Hematopoietic multipotent progenitor cell (in vitro differentiated cells): ENCODE measurements at places on chromosomes 16 and 17.

DNA sequence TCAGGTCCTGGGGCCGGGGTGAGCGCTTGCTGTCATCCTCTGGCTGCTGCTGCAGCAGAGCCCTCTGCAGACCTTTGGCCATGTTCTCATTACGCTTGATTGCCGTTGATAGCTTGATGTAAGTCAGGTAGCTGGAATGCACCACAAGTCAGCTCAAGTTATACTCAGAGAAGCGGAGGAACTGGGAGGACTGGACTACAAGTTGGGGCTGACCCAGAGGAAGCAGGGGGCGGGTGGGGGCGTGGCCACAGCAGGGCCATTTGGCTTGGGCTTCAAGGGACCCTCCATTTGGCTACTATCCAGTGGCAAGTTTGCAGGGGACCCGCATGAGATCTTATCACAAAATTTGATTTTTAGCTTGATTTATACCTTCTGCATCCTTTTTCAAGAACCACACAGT lies 19.0 kb upstream of the EVPL start:
- DNase-seq, result no peak

GRCh38 chr17:45436161-45436560 lies 3.5 kb upstream of the ARHGAP27 start:
- DNase-seq, result no peak

GRCh38 chr17:31527606-31528005 lies 136.1 kb downstream of the RAB11FIP4 start:
- DNase-seq, result no peak

DNA sequence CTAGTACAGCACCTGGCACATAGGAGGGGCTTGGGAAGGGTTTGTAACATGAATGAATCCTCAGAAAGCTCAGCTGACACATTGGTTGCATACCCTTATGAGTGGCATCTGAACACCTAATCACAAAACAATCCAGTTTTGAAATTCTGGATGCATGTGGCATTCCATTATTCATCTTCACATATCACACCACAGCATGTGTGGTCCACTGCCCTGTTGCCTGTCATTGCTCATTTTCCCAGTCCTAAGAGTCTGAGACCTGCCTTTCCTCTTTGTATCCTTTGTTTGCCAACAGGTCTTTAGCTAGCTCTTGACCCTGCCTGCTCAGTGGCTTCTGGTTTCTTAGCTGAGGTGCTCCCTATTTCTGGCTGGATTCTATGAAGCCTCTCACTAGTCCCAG lies 170.8 kb upstream of the ASIC2 start:
- no peak for DNase-seq

- no peak for DNase-seq
These were observed 3.2 kb upstream of the SNN start for GRCh38 chr16:11665071-11665491.

DNA sequence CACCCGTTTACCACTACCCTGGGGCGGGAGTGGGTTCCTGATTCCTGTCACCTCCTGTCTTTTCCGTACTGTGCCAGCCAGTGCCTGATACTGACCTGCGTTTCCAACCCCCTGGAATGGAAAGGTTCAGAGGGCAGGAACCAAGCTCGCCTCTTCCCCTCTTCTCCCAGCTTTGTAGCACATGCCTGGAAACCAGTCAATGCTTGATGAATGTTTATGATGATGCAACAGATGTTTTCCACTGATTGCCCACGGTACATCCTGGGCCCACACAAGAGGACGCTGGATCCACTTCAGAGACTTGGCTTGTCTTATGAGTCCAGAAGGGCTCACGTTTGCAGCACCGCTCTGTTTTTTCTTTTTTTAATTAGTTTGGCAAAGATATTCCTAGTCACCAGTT lies 262.0 kb downstream of the CPPED1 start:
- DNase-seq, result no peak

DNA sequence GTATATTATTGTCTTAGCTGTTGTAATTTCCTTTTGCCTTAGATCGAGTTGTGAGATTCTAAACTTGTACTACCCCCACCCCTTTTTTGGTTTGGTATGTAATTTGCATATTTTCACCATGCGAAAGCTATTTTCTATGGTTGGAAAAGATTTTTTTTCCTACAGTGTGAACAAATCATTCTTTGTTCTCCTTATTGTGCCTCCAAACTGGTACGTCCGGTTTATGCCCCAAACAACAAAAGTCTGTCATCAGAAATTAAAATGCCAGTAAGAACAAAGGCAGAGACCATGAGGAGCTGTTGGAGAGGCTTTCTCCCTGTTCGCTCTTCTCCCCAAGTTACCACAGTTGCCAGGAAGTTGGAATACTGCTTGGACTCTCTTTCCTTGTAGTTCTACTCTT lies 66.1 kb downstream of the BCAS3 start:
- DNase-seq, result no peak

GRCh38 chr16:85483424-85483823 lies 129.7 kb upstream of the GSE1 start:
- no peak for DNase-seq

DNA sequence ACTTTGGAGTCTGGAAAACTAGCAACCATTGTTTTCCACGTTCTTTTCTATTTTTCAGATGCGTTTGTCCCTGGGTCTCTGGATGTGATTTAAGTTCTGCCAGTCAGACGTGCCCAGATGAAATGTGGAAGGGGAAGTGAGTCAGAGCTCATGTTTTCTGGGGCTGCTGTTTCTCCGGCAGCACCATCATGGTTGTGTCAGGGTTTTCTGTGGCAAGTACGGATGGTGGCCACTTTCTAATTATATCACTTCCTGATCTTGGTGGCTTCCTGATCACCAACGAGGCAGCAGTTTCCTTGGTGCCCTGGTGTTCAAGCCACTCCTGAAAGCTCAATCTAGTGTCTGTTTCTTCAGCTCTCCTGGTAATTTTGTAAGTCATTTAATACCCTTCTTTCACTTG lies 31.4 kb upstream of the PMFBP1 start:
- DNase-seq, result peak; percentile 73

GRCh38 chr17:79838522-79839274 lies 542 bp downstream of the CBX4 start:
- DNase-seq, result no peak

- DNase-seq, result no peak
These were observed 132.0 kb downstream of the COPRS start for GRCh38 chr17:31726980-31727427.

DNA sequence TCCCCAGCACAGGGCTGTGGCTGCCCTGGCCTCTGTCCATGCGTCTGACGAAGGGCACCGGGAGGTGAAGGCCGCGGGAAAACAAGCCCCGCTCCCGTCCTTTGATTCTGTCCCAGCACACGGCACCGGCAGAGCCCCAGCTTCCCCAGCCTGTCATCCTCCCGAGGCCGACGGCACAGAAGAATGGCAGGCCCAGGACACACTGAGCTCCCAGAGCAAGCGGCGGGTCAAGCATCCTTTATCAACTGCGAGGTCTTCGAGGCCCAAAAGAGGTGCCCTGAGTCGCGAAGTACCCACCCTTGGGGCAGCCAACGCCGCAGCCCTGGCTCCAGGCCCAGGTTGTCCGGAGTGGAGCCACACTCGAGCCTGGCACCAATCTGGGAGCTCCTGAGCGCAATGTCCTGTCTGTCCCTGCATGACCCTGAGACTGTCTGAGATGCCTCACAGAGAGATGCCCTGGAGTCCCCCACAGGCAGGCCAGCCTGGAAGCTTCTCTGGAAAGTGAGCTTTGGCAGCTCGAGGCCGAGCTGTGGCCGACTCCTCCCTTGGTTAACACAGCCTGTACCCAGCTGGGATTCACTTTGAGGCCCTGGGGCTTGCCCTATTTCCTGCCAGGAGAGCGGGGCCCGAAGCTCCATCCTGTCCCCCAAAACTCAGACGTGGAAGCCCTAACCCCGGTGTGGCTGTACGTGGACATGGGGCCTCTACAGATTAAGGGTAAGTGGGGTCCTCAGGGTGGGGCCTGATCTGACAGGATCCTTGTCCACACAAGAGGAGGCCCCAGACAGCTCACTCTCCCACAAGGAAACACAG lies 23.3 kb downstream of the SLC7A5 start:
- no peak for DNase-seq

DNA sequence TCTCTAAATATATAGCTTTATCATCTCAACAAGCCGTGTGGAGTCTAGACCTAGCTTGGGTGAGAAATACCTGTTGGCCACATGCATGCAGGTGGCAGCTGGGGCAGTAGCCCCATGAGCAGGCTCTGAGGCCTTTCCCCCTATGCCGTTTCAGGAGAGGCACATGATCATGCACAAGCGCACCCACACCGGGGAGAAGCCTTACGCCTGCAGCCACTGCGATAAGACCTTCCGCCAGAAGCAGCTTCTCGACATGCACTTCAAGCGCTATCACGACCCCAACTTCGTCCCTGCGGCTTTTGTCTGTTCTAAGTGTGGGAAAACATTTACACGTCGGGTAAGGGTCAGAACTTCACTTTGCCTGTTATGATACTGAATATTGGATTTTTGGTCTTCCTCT lies 16.7 kb upstream of the CARMIL2 start:
- no peak for DNase-seq

GRCh38 chr17:63479495-63480184 lies 2.8 kb downstream of the ACE start:
- DNase-seq, result no peak

GRCh38 chr17:60354223-60354622 lies 37.7 kb downstream of the USP32 start:
- DNase-seq, result no peak

- DNase-seq, result no peak
These were observed 358.7 kb downstream of the SLC39A11 start for GRCh38 chr17:72733619-72734282.

- no peak for DNase-seq
These were observed 4.9 kb downstream of the DNAH3 start for GRCh38 chr16:21145738-21146137.

GRCh38 chr16:12387786-12388185 lies 411.3 kb downstream of the SNX29 start:
- no peak for DNase-seq

GRCh38 chr16:64469906-64470702 lies 651.8 kb downstream of the CDH11 start:
- DNase-seq, result no peak

DNA sequence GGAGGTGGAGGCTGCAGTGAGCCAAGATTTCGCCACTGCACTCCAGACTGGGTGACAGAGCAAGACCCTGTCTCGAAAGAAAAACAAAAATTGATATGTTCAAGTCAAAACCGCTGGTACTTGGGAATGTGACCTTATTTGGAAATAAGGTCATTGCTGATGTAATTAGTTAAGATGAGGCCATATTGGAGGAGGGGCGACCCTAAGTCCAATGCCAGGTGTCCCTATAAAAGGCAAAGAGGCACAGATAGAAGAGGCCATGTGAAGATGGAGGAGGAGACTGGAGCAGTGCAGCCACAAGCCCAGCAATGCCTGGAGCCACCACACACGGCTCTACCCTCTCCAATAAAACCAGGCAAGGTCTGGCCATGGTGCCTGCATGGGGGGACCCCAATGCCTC lies 50.8 kb upstream of the JPH3 start:
- no peak for DNase-seq

DNA sequence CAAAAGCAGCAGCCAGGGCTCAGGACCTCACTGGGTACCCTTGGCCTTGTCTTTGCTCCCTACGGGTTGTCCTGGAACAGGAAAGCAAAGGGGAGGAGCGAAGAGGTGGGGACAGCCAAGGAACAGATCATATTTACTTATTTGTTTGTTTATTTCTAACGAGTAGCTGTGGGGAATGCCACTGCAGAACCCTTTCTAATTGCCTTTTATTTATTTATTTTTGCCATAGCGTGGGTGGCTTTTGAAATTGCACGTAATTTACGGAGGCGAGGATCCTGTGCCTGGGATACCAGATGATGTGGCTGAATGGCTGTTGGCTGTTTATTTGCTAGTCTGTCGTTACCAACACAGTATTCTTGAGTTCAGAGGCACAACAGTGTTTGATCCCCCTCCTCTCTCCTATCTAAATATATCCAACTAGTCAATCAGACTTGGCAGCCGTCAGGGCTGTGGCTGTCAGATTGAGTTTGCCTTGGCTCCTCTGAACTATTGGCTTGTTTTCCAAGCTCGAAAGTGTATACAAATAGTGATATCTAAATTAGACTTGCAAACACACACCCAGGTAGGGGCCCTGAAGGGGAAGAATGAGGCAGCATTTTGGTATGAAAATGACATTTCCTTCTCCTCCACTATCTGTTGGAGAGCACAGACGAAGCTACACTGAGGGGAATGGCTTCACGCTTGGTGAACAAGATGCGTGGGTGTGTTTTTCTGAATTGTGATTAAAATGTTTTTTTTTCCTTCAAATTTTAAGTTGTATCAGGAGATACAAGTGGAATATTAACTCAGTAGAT lies 110.4 kb downstream of the MSI2 start:
- no peak for DNase-seq

GRCh38 chr17:76078860-76079534 lies at the start of gene ZACN:
Gene ZACN (plus strand): TSS chr17:76079182. CDS start chr17:76079265, 83 bp downstream.
- DNase-seq, result no peak

DNA sequence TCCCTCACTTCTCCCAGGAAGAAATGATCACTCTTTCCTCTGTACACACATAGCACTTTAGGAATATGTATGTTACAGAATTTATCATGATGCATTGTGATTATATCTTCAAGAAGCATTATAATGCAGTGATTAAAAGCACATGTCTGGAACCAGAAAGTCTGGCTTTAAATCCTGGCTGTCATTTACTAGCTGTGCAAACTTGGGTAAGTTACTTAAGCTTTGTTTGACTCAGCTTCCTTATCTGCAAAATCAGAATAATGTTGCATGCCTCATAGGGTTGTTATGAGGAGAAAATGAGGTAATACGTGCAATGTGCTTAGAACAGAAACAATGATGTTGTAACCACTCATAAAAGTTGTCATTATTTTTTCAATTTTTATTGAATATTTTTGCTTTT lies 156.3 kb upstream of the ZKSCAN2 start:
- no peak for DNase-seq

GRCh38 chr17:39704821-39705551 lies 5.1 kb downstream of the ERBB2 start:
- no peak for DNase-seq

GRCh38 chr17:62627904-62628633 lies 599 bp downstream of the MRC2 start:
- peak; percentile 40 for DNase-seq

DNA sequence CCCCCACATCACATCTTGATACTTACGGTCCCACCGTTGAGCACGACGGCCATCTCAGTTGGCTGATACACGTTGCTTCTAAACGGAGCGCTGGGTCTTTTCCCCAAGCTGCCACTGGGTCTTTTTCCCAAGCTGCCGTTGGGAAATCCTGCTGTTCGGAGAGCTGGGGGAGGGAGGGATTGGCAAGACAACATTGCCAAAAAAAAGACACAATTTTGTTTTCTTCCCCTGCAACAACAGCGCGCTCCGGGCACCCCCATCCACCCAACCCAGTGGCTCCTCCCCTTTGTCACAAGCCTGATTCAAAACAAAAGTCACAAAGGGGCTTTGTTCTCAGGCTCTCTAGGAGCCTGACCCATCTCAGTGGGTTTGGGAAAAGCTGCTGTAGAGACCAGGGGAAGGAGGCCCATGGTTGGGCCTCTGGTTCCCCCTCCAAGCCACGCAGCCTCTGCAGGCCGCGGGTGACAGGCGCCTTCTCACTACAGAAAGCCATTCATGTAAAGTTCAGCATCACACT lies 22.8 kb downstream of the GPRC5B start:
- no peak for DNase-seq

DNA sequence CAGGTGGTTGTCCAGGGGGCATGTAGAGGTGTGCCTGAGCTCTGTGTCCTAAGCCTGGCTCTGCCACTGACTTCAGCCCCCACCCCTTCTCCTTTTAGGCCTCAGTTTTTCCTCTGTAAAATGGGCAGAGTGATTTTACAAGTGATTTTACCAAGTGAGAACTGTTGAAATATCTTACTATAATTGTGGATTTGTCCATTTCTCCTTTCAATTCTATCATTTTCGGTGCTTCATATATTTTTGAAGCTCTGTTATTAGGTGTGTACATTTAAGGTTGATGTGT lies 21.7 kb upstream of the HOXB9 start:
- no peak for DNase-seq

GRCh38 chr16:19859603-19860002 lies 25.0 kb downstream of the GPRC5B start:
- DNase-seq, result no peak
